Caco-2 (cell line): ENCODE measurements at places on chromosomes 2 and 18. TPM values are rescaled to one million over a fixed set of nuclear protein-coding genes. Genes with fewer than 3 reads are reported as not detected.

The SNTG2 gene
- not detected in 2 replicates for total RNA-seq

The LRATD1 gene
- 0.27 and 0.35 TPM in 2 replicates for total RNA-seq

The PRADC1 gene
- 24.1 and 25.4 TPM in 2 replicates for total RNA-seq

The HOXD12 gene
- not detected in 2 replicates for total RNA-seq

The DRC1 gene
- 0.49 and 1.1 TPM in 2 replicates for total RNA-seq

The RAB17 gene
- 60.9 and 61.5 TPM in 2 replicates for total RNA-seq

The SPR gene
- 49.6 and 51.5 TPM in 2 replicates for total RNA-seq

The CDK15 gene
- not detected in 2 replicates for total RNA-seq

The PLEKHH2 gene
- 0.28 and 1.5 TPM in 2 replicates for total RNA-seq

The NXPH2 gene
- not detected in 2 replicates for total RNA-seq

The FBXO15 gene
- 0.29 TPM in 1 of 2 replicates, not detected in the other for total RNA-seq

DNA sequence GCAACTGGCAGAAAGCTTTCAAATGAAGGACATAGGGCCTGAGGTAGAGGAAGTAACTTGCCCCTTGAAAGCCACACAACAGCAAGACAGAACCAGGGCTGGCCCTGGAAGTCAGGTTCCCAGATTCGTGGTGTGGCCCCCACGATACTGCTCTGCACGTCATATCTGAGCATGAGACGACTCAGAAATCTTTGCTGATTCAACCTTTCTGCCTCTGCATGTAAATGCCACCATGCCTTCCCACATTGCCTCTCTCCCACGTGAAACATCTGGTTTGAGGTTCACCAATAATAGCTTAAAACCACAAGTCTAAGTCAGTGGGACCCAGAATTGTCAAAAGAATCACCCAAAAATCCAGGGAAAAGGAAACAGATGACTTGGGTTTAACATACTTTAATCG is 214.0 kb upstream of the TRIB2 start:
- no peaks in the 10 kb centered on the region for H3K27me3 ChIP-seq
- DNase-seq = no peak
- H3K27ac ChIP-seq = no peak overlapping the region
- no peaks in the 10 kb centered on the region for H3K4me1 ChIP-seq
- H3K4me3 ChIP-seq = no peak overlapping the region
- no peaks in the 10 kb centered on the region for H3K36me3 ChIP-seq

DNA sequence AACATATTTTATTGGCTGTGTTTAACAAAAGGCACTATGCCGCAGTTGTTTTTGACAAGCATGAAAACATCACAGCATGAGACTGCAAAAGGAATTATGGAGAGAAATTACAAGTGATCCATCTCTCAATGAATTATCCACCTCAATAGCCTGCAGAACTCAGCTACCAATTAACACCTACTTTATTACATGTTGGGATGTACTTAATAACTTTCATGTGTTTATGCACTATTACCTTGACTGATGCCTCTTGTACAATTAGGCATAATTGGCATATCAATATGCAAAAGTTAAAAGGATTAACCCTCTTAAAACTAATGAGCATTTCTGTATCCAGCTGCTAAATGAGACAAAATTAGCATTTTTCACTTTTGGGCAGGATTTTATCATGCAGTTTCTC is 27.8 kb downstream of the ARHGAP15 start:
- no peaks in the 10 kb centered on the region for H3K4me1 ChIP-seq
- H3K27me3 ChIP-seq = no peaks in the 10 kb centered on the region; the same call in 1 of the 2 replicates
- H3K27ac ChIP-seq = no peak overlapping the region
- H3K4me3 ChIP-seq = no peak overlapping the region
- no peaks in the 10 kb centered on the region for H3K36me3 ChIP-seq
- no peak for DNase-seq

GRCh38 chr2:53233759-53234547 is 533.7 kb upstream of the CHAC2 start:
- DNase-seq = no peak
- no peaks in the 10 kb centered on the region for H3K36me3 ChIP-seq
- H3K27me3 ChIP-seq = no peaks in the 10 kb centered on the region

DNA sequence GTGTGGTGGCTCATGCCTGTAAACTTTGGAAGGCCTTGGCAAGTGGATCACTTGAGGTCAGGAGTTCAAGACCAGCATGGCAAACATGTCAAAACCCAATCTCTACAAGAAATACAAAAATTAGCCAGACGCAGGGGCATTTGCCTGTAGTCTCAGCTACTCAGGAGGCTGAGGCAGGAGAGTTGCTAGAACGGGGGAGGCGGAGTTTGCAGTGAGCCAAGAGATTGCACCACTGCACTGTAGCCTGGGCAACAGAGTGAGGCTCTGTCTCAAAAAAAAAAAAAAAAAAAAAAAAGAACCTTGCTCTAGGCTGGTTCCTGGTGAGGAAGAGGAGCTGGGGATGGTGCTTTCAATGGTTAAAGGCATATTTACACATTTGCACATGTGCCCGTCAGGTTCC is 129.4 kb downstream of the LYPD6B start:
- no peaks in the 10 kb centered on the region for H3K36me3 ChIP-seq
- H3K27me3 ChIP-seq = no peaks in the 10 kb centered on the region

DNA sequence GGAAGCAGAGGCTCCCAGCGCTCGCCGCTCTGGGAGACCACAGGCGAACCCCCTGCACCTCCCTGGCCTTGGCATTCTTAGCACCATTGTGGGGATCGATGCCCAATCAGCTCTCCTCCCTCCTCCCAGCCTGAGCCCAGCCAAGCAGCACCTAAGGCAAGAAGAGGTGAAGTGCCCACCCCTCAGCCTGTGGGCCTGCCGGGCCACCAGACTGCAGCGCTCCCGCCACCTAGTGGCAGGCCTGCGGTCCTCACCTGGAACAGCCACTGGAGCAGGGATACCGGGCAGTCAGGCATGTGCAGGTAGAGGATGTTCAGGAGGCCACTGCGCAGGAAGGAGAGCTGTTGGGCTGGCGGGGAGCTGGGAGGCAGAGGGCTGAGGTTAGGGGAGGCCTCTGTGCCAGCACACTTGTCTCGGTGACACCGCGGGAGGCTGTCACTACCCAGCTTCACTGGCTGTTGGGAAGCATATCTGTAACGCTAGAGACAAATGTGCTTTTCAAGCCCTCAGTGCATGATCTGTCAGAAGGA is 35.2 kb downstream of the FAM178B start:
- no peak overlapping the region for H3K4me3 ChIP-seq
- no peaks in the 10 kb centered on the region for H3K4me1 ChIP-seq
- no peaks in the 10 kb centered on the region for H3K27me3 ChIP-seq

DNA sequence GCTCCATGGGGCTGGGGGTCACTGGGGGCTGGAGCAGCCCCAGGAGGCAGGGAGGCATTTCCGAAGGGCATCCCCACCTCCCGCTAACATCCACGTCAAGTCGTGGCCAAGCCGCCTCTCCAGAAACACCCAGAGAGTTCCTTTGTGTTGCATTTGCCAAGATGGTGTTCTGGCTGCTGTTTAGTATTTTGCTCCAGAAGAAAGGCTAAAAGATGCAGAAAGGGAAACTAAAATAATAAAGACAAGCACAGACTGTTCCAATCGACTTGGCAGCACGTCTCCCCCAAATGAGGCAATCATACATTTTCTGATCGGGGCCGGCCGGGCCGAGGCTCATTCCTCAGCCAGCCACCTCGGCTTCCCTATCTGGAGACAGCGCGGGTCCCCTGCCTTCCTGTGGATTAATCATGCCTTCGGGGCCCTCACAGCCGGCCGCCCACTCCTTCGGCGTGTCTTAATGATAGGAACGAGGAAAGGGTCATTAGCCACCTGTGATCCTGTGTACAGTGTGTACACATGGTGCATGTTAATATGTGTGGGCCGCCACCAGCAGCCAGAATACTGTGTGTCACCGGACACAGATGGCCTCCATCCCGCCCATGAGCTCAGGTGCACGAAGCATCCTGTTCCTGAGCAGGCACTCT is 169.2 kb downstream of the KLHL29 start:
- no peak overlapping the region for H3K27ac ChIP-seq
- no peaks in the 10 kb centered on the region for H3K36me3 ChIP-seq
- H3K4me3 ChIP-seq = no peak overlapping the region

GRCh38 chr2:230877759-230878598 is 13.2 kb downstream of the ITM2C start:
- H3K27ac ChIP-seq = no peak overlapping the region
- H3K4me1 ChIP-seq = no peaks in the 10 kb centered on the region
- DNase-seq = no peak
- no peaks in the 10 kb centered on the region for H3K27me3 ChIP-seq
- 0 out of 2 replicates have a peak, but pooled peaks cover 1% of the 10 kb centered on the region for H3K36me3 ChIP-seq

GRCh38 chr2:120415728-120416509 is 70.0 kb downstream of the INHBB start:
- H3K36me3 ChIP-seq = no peaks in the 10 kb centered on the region
- no peaks in the 10 kb centered on the region for H3K4me1 ChIP-seq
- H3K27me3 ChIP-seq = no peaks in the 10 kb centered on the region
- no peak for DNase-seq
- no peak overlapping the region for H3K4me3 ChIP-seq

GRCh38 chr2:9336576-9337314 is 86.6 kb downstream of the ITGB1BP1 start:
- no peaks in the 10 kb centered on the region for H3K4me1 ChIP-seq
- H3K4me3 ChIP-seq = no peak overlapping the region
- H3K36me3 ChIP-seq = peaks cover 3% of the 10 kb centered on the region; the same call in 1 of the 2 replicates
- no peak overlapping the region for H3K27ac ChIP-seq
- H3K27me3 ChIP-seq = no peaks in the 10 kb centered on the region

DNA sequence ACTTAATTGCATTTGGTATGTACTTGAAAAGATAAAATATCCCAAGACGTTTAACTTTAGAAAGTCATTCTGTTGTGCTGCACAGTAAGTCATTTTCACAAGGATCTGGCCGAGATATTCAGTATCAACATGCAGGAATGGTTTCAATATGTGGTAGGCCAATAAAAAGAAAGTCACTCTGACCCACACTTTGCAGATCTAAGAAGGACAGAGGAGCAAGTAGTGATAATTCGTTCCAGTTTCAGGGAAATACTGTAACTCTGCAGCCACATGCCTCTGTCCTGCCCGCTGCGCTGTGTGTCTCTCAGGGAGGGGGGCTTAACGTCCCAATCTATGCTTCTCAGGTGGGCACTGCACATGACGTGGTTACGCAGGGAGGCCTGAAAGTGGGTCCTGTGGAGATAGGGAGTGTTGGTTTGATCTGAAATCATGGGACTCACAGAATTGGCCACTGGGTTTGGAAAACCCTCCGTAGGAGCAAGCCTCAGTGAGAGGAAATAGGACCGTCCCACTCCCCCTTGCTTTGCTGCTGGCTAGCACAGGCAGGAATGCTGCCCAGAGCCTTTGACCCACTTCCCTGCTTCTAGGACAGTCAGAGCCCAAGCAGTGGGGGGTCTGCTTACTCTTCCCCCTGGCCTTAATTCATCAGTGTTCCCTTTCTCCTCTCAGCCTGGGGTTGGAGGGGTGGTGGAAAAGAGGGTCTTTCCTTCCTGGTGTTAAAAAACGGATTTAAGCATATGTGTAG is 314.7 kb upstream of the SPRED2 start:
- DNase-seq = no peak
- no peaks in the 10 kb centered on the region for H3K4me1 ChIP-seq
- H3K4me3 ChIP-seq = no peak overlapping the region
- no peaks in the 10 kb centered on the region for H3K36me3 ChIP-seq
- no peaks in the 10 kb centered on the region for H3K27me3 ChIP-seq

- peaks cover 28% of the 10 kb centered on the region for H3K4me1 ChIP-seq
- H3K4me3 ChIP-seq = no peak overlapping the region
- H3K27ac ChIP-seq = no peak overlapping the region
Observed at GRCh38 chr2:177183860-177184259, 28.7 kb upstream of the HNRNPA3 start.

DNA sequence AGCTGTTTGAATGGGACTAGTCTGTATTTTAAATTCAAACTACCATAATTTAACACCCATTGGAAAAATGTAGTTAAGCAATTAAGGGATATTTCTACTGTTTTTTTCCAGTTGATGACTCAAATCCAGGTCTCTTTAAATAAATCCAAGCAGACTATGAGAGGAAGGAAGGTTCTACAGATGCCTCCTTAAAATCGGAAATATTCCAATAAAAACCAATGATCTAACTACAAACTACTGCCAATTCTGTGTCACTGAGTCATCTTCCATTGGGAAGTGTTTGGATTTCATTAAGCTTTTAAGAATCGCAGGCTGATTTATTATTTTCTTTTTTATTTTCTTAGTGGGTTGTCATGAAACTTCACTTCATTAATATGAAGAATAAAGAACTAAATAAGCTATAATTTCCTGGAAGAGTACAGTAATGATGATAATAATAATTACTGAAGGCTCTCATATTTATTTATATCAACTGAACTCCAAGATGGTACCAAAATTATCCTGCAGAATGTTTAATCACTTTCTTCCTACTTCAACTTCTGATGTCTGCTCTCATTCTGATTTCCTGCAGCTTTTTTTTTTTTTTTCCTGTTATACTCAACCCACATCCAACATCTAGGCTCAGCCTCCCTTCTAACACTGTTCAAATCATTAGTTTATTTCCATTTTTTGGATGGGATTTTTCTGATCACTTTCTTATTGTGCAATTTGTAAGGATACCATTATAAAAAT is 166.3 kb upstream of the FN1 start:
- H3K4me1 ChIP-seq = no peaks in the 10 kb centered on the region
- no peaks in the 10 kb centered on the region for H3K27me3 ChIP-seq
- H3K36me3 ChIP-seq = no peaks in the 10 kb centered on the region
- H3K27ac ChIP-seq = no peak overlapping the region
